CD4-positive, alpha-beta T cell (primary cell): ENCODE measurements at places on chromosomes 2 and 18. TPM values are rescaled to one million over a fixed set of nuclear protein-coding genes. Genes with fewer than 3 reads are reported as not detected.

The SPATA3 gene
- total RNA-seq = not detected

GRCh38 chr2:10658914-10659257 lies 30.9 kb downstream of the NOL10 start:
- no peak for DNase-seq

GRCh38 chr2:29724282-29724681 lies 197.1 kb downstream of the ALK start:
- no peak for DNase-seq

DNA sequence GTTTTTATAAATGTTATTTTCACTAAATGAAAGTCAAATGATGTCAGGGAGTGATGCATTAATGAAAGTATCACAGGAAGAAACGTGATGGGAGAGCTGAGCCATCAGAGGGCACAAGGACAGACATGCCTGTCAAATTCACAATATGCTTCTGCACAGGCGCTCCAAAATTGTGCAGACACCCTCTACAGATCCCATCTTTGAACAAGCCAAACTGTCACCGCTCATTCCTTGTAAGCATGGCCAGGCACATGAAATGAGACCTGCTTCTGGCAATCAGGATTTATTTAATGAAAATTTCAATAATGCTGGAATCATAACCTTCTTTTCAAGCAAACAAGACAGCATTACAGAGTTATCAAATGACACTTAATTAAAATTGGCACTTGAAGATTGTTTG lies 20.4 kb upstream of the FSHR start:
- no peak for DNase-seq

DNA sequence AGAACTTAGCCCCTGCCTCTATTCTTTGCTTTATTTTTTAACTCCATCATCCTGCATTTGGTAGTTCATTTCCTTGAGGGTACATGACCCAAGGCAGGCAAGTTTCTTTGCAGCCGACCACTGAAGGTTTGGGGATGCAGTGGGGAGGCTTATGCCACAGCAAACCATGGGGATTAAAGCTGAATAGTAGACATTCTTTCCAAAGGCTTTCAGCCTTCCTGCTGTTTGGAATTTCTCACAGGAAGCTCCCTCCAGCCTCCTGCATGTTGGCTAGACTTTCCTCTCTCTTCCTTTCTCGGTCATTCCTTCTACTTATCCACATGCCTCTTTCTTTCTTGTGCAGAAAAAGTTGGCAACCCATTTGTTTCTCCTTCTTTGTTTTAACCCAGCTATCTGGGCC lies 77.3 kb downstream of the SOCS6 start:
- no peak for DNase-seq

DNA sequence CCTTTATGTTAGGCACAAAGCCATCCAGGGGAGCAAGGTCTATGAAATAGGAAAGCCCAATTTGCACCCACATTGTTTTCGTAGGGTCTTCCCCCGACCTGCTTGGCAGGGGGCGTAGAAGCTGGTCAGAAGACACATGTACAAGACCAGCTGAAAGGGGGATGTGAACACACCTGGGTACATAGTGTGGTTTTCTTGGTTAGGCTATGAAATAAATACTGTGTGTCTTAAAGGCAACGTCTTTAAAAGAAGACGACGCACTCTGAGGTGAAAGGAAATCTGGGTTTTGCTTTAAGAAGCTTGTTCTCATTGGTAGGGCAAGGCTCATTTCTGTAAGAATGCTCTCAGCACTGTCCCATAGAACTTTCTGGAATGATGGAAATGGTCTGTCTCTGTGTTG lies 60.0 kb upstream of the KLF7 start:
- no peak for DNase-seq

GRCh38 chr2:149094217-149095015 lies 55.9 kb downstream of the LYPD6B start:
- no peak for DNase-seq
